ENCODE measurements at places on chromosomes 6 and 20.

DNA sequence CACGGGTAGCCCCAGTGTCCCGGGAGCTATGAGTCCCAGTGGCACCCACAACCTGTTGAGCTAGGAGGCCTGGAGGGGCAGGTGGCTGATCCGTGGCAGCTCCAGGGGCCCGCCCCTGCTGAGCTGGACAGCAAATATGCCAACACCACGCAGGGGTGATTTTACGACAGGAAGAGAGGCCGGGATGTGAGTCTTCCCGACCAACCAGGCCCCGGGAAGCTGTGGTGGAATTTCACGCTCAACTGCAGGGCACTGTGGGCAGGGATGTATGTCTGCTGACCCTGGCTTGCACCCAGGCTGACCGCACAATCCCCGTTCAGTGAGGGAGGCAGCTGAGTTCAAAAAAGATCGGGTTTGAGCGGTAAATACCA is 183.9 kb downstream of the ERMARD start:
- no peak for DNase-seq

DNA sequence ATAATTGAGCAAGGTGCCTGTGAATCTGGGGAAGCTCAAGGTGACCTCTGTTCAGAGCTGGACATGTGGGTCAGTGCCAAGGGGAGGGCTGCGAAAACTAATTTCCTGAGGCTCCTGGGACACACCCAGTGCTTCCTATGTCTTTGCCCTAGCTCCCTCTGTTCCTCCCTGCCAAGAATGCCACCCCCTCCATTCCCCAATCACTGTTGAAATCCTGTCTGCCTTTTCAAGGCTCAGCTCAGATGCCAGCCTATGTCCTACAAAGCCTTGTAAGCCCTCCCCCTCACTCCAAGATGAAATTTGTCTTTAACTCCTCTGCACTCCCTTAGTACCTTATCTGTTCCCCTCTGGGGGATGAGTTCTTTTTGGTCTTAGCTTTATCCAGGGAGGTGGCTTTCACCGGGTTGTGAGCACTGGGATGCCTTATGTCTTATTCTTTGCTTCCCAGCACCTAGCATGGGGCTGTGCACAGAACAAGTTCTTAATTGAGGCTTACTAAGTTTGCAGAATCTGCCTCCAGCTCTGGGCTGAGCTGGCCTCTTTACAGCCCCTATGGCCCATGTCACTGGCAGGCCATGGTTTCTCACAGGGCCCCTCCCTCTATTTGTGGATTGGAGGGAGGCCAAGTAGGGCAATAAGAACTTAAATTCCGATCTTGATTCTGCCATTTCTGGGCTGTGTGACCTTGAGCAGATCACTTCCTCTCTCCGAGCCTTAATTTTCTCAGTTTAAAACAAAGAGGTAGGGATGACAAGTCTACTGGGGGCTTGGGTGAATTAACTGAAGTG is 51.5 kb upstream of the EPB41L1 start:
- no peak for DNase-seq

- no peak for DNase-seq
Observed at GRCh38 chr6:7803214-7803613, 77.3 kb downstream of the BMP6 start.

GRCh38 chr6:130937942-130938604 is 110.9 kb downstream of the SMLR1 start:
- no peak for DNase-seq

GRCh38 chr6:152673236-152673635 is 24.5 kb upstream of the MYCT1 start:
- no peak for DNase-seq

GRCh38 chr20:60138256-60139220 is 180.3 kb downstream of the CDH26 start:
- DNase-seq: peak; percentile 41

GRCh38 chr6:134593887-134594286 is 276.0 kb upstream of the SGK1 start:
- DNase-seq: no peak
